ENCODE measurements at places on chromosomes 5 and 9. TPM values are rescaled to one million over a fixed set of nuclear protein-coding genes. Genes with fewer than 3 reads are reported as not detected.

SPACA9 gene
- 5.0 TPM for total RNA-seq

SPATA31D4 gene
- not detected for total RNA-seq

DDX31 gene
- 8.7 TPM for total RNA-seq

CCDC107 gene
- total RNA-seq, result 32.5 TPM

PROB1 gene
- total RNA-seq, result 1.3 TPM

KLF9 gene
- total RNA-seq, result 0.25 TPM

SMC2 gene
- 10.3 TPM for total RNA-seq

GBGT1 gene
- total RNA-seq, result 1.3 TPM

LCN15 gene
- 1.9 TPM for total RNA-seq

FBP2 gene
- total RNA-seq, result not detected

TRIM36 gene
- 99.4 TPM for total RNA-seq

CARTPT gene
- total RNA-seq, result not detected

NHP2 gene
- total RNA-seq, result 128 TPM

HMGCR gene
- total RNA-seq, result 362 TPM

GMCL2 gene
- not detected for total RNA-seq

CAMK2A gene
- 1.1 TPM for total RNA-seq

ALDOB gene
- total RNA-seq, result not detected

TAS2R1 gene
- total RNA-seq, result not detected

SEMA5A gene
- 0.51 TPM for total RNA-seq

Data from glutamatergic neuron (in vitro differentiated cells).